ENCODE measurements at places on chromosomes 1 and 21.

GRCh38 chr1:162703708-162704107 is 71.4 kb downstream of the DDR2 start:
- DNase-seq = no peak

GRCh38 chr21:41234569-41234968 is 66.6 kb downstream of the BACE2 start:
- no peak for DNase-seq

- DNase-seq = no peak
Observed at GRCh38 chr1:194309697-194310096, 1123.3 kb upstream of the B3GALT2 start.

DNA sequence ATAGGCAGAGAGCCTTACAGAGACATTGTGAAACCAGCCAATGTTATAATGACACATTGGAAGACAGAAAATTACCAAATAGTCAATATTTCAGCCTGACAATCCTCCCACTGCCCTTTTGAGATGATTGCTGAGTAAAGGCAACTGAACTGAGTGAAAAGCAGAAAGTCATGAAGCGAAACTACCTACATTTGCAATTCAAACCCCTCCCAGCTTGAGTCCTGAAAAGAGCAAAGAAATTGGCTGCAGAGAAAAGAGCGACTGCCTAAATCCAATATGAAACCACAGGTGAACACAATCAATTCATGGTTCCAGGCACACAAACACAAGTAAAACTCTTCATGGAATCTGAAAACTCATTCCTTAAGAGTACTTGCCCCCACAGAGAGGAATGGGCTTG is 143.4 kb upstream of the CHRM3 start:
- no peak for DNase-seq

- no peak for DNase-seq
Observed at GRCh38 chr1:182656842-182657397, 27.5 kb downstream of the RGS8 start.

GRCh38 chr1:38005195-38006007 is at the start of gene FHL3:
TSS of gene FHL3 (minus strand) at chr1:38005514. CDS start at chr1:37999412, 6,102 bp downstream.
- peak; percentile 66 for DNase-seq

DNA sequence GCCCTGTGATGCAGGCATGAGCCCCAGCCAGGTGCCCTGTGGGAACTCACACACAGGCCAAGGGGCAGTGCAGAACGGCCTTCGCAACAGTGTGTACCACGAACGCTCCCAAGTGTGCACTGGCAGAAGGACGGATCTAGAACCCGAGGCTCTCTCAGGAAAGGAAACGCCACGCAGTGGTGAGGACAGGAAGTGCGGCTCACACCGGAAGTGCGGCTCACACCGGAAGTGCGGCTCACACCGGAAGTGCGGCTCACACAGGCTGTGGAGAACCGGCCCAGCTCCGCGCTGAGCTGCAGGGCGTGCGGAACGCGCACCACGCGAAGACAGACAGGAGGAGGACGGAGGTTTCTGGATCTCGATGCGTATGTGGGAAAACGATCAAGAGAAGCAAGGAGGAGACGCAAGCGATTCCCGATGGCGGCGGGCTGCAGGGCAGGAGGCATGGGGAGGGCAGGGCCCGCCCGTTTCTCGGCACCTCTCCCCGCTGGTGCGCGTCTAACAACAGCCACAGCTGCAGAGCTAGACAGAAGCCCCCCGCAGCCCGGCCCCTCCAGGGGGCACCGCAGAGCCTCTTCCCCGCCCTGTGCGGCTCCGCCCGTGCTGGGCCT is 35.9 kb upstream of the TMEM52 start:
- no peak for DNase-seq

Data from transverse colon (tissue), 4 donors.